ENCODE measurements at places on chromosomes 11 and 22. TPM values are rescaled to one million over a fixed set of nuclear protein-coding genes. Genes with fewer than 3 reads are reported as not detected.

- no peak for DNase-seq
Observed at GRCh38 chr11:119875841-119876600, 147.0 kb upstream of the NECTIN1 start.

DNA sequence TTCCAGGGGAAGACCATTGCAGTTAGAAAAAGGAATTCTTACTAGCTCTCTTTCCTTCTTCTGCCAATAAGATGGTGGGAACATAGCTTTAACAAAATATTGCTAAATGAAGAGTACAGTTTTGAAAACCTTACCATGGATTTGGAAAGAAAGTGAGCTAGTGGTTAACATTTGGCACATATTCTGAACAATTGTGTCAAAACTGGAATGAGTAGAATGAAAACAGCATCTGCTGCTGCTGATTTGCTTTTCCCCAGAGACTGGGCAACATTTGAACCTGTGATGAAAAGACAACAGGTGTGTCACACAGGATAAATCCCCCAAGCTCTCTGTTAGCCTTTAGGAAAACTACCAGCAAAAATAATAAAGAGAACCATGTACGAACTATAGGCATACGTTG, 761.4 kb downstream of the KCNA4 start:
- DNase-seq: peak; percentile 89

DNA sequence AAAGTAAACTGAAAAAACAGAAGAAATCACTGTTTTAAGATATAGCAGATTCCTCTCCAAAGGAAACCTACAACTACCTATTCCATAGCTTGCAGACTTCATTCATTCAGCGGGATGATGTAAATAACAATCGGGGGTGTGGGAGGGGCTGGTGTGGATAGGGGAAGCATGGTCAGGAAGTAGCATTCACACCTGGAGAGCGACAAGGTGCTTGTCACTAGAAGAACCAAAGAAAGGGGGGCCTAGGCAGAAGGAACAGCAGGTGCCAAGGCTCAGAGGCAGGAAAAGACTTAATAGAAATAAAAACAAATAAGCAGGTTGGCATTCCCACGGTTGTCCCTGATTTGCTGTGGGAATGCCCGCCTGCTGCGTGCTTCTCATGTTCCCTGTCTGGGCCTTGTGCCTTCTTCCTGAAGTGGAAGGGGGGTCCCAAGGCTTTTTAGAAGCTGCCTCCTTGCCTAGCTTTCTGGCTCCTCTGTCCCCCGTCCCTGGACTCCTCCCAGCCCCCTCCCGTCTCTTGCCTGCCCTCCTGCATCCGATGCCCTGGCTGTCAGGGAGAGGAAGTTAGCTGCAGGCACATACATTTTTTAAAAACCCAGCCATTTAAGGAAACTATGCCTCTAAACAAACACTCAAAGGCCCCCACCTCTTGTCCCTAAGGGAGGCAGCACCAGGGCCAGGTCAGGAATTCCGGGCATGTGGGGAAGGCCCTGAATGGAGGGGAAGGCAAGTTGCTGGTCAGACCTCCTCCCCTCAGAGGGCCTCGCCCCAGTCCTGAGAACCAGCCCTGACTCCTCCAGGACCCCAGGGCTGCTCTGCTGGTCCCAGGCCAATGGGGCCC, 54.7 kb upstream of the PRDM11 start:
- no peak for DNase-seq

DNA sequence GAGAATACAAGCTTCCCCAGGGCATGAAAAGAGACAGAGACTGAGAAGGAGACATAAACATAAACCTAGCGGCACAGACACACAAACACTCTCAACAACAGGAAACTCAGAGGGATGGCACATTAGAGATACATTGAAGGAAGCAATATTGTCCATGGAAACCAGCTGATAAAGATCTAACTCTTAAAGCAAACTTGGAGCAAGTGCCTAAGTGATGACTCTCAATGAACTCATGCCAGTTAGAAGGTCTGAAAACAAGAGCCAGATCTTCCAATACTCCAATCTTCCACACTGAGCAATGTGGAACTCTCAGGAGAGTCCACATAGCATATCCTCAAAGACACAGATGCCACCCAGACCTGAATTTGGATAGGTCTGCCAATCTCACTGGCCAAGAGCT, 168.8 kb upstream of the ISX start:
- no peak for DNase-seq

DNA sequence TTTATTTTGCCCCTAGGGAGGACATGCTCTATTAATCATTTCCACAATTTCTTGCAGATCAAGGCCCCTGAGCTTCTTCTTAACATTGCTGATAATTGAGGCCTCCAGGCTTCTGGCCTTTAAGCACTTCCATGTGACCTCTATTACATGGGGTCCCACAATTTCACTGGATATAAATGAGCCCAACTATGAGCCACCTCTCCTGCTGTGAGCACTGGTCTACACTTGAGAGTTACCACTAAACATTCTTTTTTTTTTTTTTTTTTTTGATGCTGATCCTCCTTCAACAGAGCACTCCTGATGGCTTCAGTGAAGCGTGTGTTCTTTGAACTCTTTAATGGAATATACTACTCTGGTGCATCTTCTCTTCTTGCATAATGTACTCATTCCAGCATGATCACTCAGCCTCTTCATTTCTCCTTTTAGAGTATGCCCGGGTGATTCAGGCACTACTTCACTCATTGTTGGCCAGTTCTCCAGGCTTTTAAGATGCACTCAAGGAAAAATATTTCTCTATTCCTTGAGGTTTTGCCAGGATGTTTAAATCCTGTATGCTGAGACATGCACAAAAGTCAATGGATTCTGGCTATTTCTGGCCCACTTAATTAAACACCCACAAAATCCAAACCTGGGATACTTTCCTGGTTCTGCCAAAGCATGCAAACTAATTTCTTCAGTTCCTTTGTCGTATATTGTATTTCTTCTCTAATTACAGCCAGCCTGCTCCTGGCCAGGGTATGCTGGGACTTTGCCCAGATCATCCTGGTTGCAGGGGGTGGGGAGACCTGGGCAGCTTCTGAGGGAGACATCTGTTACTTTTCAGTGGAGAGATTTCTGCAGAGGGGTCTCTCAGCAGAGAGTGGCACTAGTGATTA, 257.8 kb upstream of the LUZP2 start:
- peak; percentile 75 for DNase-seq

- DNase-seq: peak; percentile 38
Observed at GRCh38 chr11:92886243-92886905, 83.1 kb upstream of the MTNR1B start.

The CDC42EP1 gene
- 52.9 TPM for total RNA-seq

The SLC6A5 gene
- not detected for total RNA-seq

The CTSF gene
- 28.9 TPM for total RNA-seq

The MLC1 gene
- not detected for total RNA-seq
